ENCODE measurements at places on chromosomes 1 and 21. TPM values are rescaled to one million over a fixed set of nuclear protein-coding genes. Genes with fewer than 3 reads are reported as not detected.

GRCh38 chr1:41765152-41765551 lies 153.6 kb downstream of the HIVEP3 start:
- no peak for DNase-seq

- DNase-seq: no peak
Measured at GRCh38 chr1:52641307-52641706, 8.3 kb downstream of the SHISAL2A start.

GRCh38 chr21:19049567-19049966 lies 646.0 kb upstream of the TMPRSS15 start:
- DNase-seq: no peak

The CLEC20A gene
- total RNA-seq: not detected

The ASPM gene
- 0.15 TPM for total RNA-seq
